Kidney (tissue), 22 donors: ENCODE measurements at places on chromosomes 6 and 20. TPM values are rescaled to one million over a fixed set of nuclear protein-coding genes. Genes with fewer than 3 reads are reported as not detected.

DNA sequence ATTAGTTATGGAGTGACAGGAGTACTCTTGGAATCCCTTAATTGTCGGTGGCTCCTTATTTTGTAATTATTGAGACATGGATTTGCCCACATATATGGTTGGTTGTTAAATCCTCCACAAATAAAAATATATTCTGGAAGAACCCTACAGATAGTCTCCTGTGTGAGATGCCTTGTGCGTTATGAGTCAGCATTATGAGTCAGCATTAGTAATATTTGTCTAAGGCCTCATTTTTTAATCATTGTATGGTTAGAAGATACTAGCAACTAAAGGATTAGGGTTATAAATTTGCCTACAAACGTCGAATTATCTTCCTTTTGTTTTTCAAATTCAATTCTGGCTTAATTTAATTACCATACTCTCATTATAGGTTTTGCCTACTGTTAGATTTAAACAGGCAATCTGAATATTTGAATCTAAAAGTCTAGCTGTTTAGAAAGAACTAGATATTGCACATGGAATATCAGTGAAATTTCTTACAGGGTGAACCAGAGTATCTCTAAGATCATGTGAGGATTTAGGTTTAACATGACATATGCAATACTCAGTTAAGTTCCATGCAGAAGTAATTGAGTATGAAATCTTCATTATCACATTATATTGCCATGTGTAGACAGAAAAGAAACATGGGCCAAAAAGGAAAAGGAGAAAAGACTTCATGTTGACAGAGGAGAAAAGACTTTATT, 5.9 kb downstream of the C6orf58 start:
- DNase-seq: no peak

- DNase-seq: no peak
These were observed 61.4 kb upstream of the TNFAIP3 start for GRCh38 chr6:137805622-137806021.

Gene CD109
- total RNA-seq: 19.0 TPM

Gene COL10A1
- total RNA-seq: 0.50 TPM

Gene SULF2
- 257 TPM for total RNA-seq

DNA sequence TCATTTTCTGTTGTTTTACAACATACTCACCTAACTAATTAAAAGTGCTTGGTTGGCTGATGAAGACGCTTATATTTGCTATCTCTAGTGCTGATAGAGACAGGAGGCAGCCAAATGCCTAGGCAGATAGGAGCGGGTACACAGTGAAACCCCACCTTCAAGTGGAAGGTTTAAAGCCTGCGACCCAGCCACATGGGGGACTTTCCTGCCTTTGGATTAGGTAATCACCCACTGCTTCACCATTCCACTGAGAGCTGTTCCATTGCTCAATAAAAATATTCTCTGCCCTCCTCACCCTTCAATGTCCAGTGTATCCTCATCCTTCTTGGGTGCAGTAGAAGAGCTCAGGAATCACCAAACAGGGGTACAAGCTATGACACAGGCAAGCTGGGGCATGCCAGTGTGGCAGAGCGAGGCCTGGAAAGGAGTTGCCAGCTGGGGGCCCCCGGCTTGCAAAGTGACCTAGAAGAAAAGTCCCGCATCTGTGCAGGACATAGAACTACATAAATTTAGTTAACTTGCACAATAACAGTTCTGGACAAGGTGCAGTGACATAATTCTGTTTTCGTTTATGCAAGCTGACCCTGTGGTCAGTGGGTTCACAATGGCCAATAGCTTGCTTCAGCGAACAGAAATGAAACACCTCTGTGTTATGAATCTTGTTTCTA, 112.0 kb upstream of the MLIP start:
- no peak for DNase-seq

Gene KCNK16
- total RNA-seq: not detected

Gene DEFB125
- not detected for total RNA-seq

DNA sequence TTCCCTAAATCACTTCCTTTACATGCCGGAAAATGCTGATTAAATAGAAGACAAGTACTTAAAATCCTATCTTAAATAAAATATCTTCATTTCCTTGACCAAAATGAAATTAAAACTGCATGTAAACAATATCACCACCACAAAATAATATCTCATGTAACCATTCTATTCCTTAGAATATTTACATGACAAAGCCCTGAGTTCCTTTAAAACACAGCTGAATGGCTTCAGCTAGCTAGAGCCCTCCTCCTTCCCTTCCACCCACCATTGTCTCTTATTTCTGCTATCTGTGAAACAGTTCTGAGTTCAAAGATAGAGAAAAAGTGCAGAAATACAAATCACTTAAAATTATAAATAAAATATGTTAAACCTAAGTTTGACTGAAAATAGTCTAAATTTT, 103.1 kb downstream of the HIVEP2 start:
- DNase-seq: no peak

GRCh38 chr6:10307476-10307875, 107.4 kb downstream of the TFAP2A start:
- no peak for DNase-seq

Gene PPP1R16B
- total RNA-seq: 29.4 TPM

- no peak for DNase-seq
These were observed 221.8 kb upstream of the FAM83B start for GRCh38 chr6:54624779-54625178.

Gene ETV7
- 4.6 TPM for total RNA-seq

Gene MCHR2
- total RNA-seq: not detected

DNA sequence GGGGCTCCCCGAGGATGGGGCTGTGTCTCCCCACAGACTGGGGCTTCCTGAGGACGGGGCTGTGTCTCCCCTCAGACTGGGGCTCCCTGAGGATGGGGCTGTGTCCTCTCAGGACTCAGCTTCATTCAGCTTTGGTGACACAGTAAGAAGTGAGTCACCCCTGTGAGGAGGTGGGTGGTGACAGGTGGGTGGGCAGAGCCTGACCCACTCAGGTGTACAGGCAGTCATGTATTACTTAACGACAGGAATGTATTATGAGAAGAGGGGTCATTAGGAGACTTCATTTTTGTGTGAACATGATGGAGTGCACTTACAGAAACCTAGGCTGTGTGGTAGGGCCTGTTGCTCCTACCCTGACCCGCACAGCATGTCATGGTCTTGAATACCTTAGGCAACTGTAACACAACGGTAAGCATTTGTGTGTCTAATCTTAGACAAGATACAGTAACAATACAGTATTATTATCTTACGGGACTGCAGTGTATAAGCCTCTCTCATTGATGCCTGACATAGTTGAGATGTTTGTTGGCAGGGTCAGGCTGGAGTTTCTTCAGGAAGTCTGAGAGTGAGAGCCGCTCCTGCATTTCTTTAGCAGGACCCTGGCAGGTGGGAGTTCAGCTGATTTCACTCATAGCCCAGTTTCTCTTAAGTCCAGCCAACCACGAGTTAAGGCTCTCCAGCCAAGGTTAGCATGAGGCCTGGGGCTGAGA, 10.9 kb upstream of the PGC start:
- DNase-seq: no peak
